ENCODE measurements at places on chromosomes 5 and 9.

GRCh38 chr9:34577400-34578240 lies 11.9 kb downstream of the CNTFR start:
- DNase-seq: no peak

- no peak for DNase-seq
Measured at GRCh38 chr5:73442996-73443627, 5.5 kb downstream of the FOXD1 start.

DNA sequence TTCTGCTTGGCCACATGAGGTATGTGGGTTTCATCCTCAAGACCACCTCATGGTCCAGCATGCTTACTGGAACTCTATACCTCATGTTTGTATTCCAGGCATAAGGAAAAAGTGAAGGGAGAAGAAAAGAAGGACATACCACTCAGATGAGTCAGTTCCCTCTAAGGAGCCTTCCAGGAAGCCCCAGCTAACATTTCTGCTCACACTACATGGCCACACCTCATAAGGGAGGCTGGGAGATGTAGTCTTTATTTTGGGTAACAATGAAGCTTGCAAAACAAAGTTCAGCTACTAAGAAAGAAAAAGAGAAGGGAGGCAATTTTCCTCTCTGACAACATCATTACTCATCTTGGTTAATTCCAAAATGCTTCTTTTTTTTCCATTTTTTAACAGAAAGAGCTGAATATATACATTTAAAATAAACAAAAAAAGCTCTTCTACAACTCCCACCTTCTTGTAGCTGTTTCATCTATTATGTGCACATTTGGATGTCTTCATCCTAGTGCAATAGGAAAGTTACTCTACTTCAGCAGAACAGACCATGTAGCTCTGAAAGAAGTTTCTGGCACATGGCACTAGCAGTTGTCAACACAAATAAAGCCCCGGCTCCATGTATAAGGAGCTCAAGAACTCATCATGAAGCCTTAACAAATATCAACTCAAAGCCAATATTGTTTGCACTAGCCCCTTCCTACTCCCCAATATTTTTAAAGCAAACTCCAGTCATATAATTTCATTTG lies 123.6 kb upstream of the CCDC112 start:
- DNase-seq: peak; percentile 98

- DNase-seq: peak; percentile 18
Measured at GRCh38 chr5:158640593-158640980, 459.1 kb downstream of the EBF1 start.

GRCh38 chr9:15513335-15513734 lies 2.6 kb upstream of the PSIP1 start:
- peak; percentile 22 for DNase-seq

- no peak for DNase-seq
Measured at GRCh38 chr9:109945573-109945972, 165.6 kb downstream of the PALM2AKAP2 start.
